Thyroid gland (tissue), 4 donors: ENCODE measurements at places on chromosomes 11 and 22. TPM values are rescaled to one million over a fixed set of nuclear protein-coding genes. Genes with fewer than 3 reads are reported as not detected.

DNA sequence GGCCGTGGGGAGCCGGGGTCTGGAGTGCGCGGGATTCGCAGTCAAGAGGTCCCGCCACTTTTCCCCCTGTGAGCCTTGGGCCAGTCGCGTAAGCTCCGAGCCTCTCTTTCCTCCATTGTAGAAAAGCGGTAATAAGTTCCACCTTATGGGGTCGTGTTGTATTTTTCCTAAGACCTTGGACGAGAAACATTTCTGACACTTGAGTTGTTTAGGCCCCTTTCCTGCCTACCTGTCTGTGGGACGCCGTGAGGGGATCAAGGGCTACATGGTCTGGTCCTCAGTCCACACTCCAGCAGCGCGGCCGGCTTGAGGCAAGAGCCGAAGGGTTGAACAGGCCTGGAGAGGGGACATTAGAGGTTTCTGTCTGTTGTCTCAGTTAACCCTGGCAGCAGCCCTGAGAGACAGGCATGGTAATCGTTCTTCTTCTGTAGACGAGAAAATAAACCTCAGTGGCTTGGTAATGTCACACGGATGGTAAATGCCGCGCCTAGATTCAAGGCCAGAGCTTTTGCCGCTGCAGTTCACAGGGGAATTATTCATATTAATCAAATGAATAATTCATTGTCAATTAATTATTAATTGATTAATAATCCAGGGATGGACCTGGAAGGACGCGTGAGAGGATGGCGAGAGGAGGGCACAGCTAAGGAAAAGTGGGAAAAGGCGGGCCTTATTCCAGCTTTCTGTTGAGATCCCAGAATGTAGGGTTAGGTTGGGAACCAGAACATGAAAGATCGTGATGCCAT, 545 bp downstream of the FEN1 start:
- no peak for DNase-seq

The PHETA2 gene
- 5.5 TPM for total RNA-seq

The LRRC10B gene
- 3.0 TPM for total RNA-seq

GRCh38 chr11:124745835-124746620, 6.0 kb downstream of the VSIG2 start:
- peak; percentile 69 for DNase-seq

GRCh38 chr11:70109006-70109405, 30.9 kb downstream of the ANO1 start:
- DNase-seq, result no peak

- no peak for DNase-seq
Measured at GRCh38 chr11:21494946-21495345, 697.9 kb upstream of the ANO5 start.

The SLC22A6 gene
- total RNA-seq, result not detected

DNA sequence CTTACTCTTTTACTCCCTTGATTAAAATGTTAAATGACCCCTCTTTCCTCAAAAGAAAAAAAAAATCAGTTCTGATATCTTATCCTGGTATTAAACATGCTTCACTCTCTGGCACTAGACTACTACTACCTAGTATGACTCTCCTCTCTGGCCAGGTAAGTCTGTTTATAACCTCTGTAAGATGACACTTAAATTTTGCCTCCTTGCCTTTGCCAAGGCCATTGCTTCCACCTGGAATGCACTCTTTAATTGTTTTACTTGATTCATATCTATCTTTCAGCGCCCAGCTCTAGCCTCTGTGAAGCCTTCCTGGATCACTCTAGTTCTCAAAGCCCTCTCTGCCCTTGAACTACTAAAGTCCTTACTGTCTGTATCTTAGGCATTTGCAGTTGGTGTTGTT, 170.4 kb downstream of the ETS1 start:
- DNase-seq, result no peak

The UPK3A gene
- 2.6 TPM for total RNA-seq

- no peak for DNase-seq
Measured at GRCh38 chr22:26610996-26611395, 6.8 kb downstream of the CRYBB1 start.

The HOATZ gene
- not detected for total RNA-seq

DNA sequence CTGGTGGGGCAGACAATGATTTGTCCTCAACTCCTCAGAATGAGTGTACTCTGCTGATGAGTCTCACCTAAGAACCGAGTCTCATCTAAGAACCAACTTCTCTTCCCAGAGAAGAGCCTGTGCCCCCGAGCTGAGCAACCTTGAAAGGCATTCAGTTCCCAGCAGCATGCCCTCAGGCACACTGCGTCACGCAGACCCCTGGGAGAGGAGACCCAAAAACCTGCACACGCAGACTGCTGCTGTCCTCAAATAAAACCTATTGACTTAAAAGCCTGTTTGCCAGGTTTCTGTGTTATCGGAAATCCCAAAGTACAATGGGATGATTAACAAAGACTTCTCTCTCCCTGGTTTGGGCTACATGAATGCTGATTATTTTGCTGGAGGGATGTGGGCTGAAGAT, 121.2 kb downstream of the C11orf58 start:
- DNase-seq, result no peak

- DNase-seq, result no peak
Measured at GRCh38 chr22:17145021-17145680, 13.9 kb downstream of the HDHD5 start.

The F2 gene
- not detected for total RNA-seq

DNA sequence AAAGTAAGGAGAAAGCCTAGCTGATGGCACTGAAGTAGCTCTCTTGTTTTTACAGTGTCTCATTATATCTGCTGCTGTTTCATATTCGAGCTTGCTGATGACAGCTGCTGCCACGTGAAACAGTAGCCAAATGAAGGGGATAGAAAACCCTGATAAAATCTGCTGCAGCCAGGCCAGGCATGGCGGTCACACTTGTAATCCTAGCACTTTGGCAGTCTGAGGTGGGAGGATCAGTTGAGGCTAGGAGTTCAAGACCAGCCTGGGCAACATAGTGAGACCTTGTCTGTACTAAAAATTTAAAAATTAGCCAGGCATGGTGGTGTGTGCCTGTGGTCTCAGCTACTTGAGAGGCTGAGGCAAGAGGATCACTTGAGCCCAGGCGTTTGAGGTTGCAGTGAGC, 13.4 kb downstream of the IFT46 start:
- DNase-seq, result no peak

GRCh38 chr11:30342736-30343166, 19.8 kb downstream of the ARL14EP start:
- no peak for DNase-seq

DNA sequence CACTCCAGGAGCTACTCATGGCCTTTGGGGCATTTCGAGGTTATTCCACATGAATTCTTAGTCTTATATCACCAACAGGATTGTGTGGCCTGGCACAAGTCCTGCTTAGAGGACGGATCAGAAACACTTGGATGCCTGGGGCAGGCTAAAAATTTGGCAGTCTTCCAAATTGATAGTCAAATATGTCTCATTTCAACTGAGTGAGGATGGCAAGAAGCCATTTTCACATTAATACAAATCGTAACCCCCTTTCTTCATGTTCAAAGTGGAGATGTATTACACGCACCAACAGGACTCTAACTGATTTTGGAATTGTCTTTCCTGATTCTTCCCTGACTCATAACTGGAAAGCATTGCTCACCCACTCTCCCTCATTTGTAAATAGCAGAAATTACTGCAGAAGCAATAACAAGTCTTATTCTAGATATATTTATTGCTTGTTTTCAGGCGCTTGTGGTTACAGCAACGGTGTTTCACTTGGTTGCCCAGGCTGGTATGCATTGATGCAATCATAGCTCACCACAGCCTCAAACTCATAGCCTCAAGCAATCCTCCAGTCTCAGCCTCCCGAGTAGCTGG, 10.3 kb upstream of the CCDC86 start:
- DNase-seq, result no peak

The OR56A1 gene
- not detected for total RNA-seq

The CHRM1 gene
- total RNA-seq, result not detected
